CD4-positive, alpha-beta T cell treated with Interleukin-17A for 1 hour (primary cell): ENCODE measurements at places on chromosomes 6 and 20.
A peak's percentile ranks its signal among the peaks of the same experiment; 100 is the strongest.

- DNase-seq: no peak
These were observed 89.1 kb downstream of the PHF3 start for GRCh38 chr6:63724721-63725120.

- no peak for DNase-seq
These were observed 29.9 kb upstream of the MTHFD1L start for GRCh38 chr6:150835620-150836019.

DNA sequence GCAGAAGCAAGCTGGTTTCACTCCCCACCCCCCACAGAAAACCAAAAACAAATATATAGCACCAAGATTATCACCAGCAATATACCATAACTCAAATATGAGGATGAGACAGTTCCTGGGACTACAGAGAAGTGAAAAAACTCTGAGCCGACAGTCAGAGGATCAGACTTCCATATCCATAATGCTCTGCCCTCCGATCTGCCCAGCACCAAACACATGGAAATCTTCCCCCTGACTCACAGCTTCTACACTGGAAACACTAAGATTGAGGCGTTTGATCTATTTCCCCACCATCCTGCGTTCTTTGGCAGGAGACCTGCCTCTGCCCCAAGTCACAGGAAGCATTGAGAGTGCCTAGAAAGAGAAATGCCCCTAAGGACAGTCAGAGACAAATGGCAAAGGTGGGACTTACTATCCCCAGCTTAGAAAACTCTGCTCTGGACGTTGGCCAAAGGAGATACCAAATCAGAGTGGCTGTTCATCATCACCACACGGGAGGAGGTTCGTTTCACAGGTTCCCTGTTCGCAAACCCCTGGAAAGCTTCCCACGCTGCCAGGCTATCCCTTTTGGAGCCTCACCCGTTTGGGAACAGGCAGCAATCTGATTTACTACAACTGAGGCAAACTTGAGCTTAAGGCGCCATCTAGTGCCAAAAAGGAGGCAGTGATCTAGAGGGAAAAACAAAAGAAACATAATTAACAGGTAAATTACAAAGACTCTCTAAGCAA is 48.7 kb upstream of the SRSF6 start:
- DNase-seq: peak; percentile 3

DNA sequence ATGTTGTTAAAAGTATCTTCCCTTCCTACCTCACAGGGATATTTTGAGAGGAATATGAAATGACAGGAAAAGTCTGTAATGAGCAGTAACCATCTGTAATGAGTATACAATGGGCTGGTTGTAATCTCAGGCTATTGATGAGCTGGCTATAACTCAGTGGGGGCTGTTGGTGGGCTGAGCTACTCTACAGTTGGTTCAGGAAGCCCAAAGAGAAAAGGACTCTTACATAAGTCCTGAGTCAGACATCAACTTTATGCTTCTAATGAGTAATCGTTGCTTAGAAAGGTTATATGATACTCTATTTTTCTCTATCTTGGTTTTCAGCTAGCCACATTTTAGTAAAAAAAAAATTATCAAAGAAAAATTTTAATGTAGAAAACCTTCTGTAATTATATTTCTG is 26.4 kb downstream of the ZNF391 start:
- no peak for DNase-seq

- DNase-seq: no peak
These were observed 55.1 kb downstream of the TBXT start for GRCh38 chr6:166112580-166112979.

GRCh38 chr6:17865243-17865642 is 122.2 kb downstream of the KIF13A start:
- no peak for DNase-seq

GRCh38 chr6:166643891-166644590 is 17.0 kb upstream of the RPS6KA2 start:
- DNase-seq: no peak

- DNase-seq: no peak
These were observed 9.2 kb upstream of the C6orf141 start for GRCh38 chr6:49541210-49541724.

DNA sequence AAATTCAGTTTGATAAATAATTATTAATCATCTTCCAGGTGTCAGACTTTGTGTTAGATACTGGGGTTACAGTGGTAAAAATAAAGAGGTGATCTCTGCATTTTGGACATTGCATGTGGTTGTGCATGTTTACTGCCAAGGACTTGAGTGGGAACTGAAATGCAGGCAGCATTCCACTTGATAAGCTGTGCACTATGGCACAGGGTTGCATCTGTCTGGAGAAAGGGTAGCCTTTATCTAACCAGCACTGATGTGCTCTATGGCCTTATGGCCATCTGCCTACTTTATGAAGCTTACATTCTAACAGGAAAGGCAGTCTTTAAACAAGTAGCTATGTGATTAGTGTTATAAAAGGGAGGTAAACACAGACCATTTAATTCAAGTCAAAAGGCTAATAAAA is 53.0 kb upstream of the MLIP start:
- no peak for DNase-seq

GRCh38 chr6:8859501-8859900 is 424.2 kb upstream of the SLC35B3 start:
- no peak for DNase-seq

- no peak for DNase-seq
These were observed 43.2 kb upstream of the BMP5 start for GRCh38 chr6:55918639-55919038.

DNA sequence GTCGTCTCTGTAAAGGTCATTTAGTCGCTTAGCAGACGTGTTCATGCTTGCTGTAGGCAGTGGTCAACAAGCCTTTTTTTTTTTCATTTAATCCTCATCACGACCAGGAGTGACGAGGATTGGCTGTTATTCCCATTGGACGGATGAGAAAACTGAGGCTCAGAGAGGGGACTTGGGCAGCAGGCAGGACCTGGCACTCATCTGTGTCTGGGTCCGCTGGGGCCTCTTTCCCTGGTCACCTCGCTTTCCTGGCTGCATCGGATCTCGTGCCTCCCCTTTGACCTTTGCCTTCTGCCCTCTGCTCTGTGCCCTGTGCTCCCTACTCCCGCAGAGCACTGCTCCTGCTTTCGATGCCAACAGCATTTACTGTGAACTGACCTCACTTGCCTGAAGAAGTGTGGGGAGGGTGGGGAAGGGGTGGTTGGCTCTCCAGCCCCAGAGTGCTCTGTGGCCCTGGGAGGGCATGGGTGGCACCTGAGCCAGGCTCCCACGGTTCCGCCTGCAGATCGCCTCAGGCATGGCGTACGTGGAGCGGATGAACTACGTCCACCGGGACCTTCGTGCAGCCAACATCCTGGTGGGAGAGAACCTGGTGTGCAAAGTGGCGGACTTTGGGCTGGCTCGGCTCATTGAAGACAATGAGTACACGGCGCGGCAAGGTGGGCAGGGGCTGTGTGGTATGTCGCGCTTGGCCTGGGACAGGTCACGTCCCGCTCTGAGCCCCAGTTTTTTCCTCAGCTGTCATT is 56.2 kb downstream of the SRC start:
- DNase-seq: no peak

GRCh38 chr20:38790200-38791053 is 15.1 kb upstream of the PPP1R16B start:
- DNase-seq: peak; percentile 59

DNA sequence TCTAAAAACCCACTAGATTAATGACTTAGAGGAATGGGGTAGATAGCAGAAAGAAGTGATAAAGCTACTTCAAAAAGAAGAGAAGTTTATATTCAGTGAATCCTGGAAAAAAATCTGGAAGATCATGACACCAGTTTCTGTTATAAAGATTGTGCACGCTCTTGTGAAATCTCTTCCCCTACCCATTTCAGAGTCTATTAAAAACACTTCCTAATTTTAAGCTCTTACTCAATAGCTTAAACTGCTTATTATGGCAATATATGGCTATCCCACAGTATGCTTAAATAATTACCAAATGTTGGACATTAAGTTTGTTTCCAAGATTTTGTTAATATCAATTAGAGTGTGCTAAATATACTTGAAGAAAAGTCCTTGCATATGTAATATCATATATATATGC is 585.3 kb upstream of the MAN1A1 start:
- DNase-seq: no peak

DNA sequence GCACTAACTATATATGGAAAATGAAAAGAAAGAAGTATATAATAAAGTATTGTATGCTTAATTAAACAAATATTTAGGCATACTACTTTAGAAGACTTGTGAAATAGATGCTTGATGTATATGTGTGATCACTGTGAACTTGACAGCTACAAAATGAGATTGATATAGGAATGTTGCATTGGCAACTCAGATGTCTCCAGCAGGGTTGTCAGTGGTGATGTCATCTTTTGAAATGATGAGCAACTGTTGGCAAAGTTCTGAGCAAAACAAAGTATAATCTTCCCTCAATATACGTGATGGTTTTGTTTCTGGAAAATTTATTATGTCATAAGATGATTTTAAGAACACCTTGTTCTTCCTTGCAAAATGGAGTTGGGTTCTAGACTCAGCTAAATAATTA is 133.8 kb downstream of the ARID1B start:
- no peak for DNase-seq

GRCh38 chr20:13457487-13457886 is 181.2 kb downstream of the TASP1 start:
- DNase-seq: no peak

DNA sequence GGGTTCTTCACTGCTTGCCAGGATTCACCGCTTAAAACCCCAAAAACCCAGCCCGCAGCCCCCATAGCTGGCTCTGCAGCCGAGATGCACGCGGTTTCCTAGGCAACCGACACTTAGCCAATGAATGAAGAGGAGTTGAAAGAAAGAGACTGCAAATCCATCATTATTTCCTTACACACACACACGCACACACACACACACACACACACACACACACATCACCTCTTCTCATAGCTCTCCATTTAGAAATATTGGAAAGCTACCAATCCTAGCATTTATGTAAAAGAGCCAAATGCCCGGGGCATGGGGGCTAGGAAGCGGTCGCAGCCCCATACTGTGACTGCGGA is 3.4 kb upstream of the TUBB2B start:
- no peak for DNase-seq

DNA sequence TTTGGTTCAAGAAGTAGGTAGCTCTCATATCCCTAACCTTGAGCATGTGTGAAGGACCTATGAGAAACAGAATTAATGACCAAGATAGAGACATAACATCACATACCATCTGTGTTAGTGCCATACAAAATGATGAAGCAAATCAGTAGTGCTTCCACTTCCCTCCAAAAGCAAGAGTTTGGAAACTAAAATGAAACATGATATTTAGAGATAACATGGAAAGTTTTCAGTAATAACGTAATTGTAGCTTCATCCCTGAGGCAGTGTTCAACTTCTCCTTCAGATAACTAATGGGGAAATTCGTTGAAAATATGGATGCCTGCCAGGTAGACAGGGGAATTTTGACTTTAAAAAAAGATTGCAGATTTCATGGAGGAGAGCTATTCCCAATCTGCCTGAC is 248.4 kb upstream of the IRAK1BP1 start:
- DNase-seq: no peak

GRCh38 chr6:9025228-9025627 is 589.9 kb upstream of the SLC35B3 start:
- DNase-seq: no peak

GRCh38 chr20:23446505-23446904 is 6.2 kb downstream of the CST11 start:
- DNase-seq: peak; percentile 35

GRCh38 chr6:27502508-27503435 is 29.9 kb upstream of the ZNF184 start:
- DNase-seq: peak; percentile 90

DNA sequence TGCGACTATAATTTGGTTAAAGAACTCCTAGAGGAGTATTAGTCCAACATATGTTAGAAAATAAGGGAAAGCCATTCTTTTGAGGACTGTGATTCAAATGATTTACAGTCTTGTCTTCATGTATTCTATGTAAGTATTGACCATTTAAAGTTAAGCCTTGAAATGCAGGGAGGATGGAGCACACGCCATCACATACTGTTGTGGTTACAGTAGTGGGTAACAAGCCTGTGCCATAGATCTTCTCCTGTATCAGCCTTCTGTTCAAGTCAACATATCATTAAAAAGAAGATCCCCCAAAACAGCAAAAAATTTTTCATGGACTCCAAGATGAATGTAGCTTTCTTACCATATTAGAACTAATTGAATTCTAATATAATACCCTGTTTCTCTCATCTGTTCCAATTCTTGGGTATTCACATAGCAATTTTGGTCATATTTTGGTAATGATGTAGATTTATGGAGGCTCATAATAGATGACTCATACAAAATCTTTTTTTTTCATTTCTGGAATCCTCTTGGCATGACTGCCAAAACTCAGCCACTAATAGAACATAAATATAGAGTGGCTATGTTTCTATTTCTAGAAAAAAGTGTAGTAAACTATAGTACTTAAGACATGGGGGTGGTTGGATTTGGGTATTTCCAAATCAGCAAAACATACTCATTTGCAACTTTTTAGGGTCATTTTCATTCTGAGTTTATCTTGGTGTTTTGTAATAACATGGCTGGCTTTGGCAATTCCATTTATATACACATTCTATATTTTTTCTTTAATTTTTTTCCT is 413.5 kb downstream of the BCKDHB start:
- no peak for DNase-seq

DNA sequence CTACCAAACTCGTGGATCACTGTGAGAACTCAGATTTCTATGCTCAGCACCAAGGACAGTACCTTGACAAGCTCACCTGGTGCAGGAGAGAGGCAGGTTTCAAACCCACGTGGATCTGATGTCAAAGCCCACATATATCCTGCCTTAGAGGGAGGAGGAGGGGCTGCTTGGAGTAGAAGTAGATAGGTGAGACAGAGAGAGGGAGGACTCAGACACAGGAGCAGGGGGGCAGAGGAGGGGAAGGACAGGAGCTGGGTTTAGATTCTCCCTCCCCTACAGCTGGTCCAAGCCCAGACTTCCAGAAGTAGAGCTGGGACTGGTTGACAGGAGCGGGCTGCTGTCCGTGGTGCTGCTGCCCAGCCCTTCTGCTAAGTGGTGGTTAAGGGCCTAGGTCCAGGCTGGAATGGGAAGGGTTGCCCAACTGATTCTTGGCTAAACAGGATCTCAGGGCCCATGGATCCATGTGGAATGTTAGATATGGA is 77.5 kb downstream of the CDH22 start:
- no peak for DNase-seq

- DNase-seq: no peak
These were observed 2.7 kb downstream of the MYCT1 start for GRCh38 chr6:152700427-152700826.

- no peak for DNase-seq
These were observed 2.3 kb downstream of the TENT5A start for GRCh38 chr6:81750200-81750599.

DNA sequence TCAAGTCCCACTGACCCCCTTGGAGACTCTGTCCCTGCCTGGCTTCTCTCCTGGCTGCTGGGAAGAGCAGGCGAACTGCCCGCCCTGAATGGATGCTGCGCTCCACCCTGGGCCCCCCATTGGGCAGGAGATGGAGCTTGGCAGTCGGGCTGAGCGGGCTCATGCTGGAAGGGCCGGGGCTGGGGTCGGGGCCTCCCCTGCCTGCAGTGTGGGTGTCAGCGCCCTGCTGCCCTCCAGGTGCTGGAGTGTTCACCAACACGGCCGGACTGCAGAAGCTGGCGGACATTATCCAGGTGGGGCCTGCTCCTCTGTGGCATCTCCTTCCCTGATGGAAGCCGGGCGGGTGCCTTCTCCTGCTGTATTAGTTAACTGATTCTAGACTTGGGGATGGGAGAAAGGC is 16.0 kb upstream of the TNFRSF6B start:
- DNase-seq: no peak
